ENCODE measurements at places on chromosomes 16 and 17.

DNA sequence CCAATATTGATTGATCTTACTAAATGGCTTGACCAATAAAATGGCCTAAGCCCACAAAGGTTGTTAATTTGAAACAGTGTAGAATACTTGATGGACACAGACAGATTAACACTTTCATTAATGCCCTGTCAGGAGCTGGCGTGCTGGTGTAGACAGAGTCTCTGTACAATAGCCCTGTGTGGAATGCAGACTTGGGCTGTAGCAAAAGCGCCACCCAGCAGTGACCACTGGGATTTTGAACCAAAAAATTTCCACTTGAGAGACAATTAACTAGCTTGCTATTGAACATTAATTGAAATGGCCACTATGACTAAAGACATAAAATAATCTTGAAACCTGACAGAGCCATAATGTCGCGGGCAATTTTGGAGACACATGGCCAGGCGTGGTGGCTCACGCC is 19.7 kb upstream of the GUCY2D start:
- DNase-seq, result no peak

DNA sequence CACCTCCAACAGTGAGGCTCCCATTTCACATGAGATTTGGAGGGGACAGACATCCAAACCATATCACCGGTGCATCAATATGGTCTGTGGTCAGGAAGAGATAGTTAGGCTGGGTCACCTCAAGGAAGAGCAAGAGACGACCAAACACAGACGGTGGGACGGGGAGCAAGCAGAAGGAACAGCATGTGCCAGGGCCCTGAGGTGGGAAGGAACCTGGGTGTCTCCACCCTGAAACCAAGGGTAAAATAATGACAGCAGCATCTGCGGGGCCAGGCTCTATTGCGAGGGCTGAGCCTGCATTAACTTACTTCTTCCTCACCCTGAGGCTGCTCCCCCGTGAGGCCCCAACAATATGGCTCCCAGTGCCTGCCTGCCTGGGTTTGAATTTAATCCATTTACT is 8.9 kb upstream of the PRSS21 start:
- no peak for DNase-seq

GRCh38 chr16:87216148-87216840 is 100.9 kb downstream of the C16orf95 start:
- DNase-seq, result no peak

GRCh38 chr17:2040942-2041560 is 771 bp upstream of the OVCA2 start:
- DNase-seq, result no peak

GRCh38 chr17:2172077-2172851 is 117.4 kb downstream of the HIC1 start:
- no peak for DNase-seq

DNA sequence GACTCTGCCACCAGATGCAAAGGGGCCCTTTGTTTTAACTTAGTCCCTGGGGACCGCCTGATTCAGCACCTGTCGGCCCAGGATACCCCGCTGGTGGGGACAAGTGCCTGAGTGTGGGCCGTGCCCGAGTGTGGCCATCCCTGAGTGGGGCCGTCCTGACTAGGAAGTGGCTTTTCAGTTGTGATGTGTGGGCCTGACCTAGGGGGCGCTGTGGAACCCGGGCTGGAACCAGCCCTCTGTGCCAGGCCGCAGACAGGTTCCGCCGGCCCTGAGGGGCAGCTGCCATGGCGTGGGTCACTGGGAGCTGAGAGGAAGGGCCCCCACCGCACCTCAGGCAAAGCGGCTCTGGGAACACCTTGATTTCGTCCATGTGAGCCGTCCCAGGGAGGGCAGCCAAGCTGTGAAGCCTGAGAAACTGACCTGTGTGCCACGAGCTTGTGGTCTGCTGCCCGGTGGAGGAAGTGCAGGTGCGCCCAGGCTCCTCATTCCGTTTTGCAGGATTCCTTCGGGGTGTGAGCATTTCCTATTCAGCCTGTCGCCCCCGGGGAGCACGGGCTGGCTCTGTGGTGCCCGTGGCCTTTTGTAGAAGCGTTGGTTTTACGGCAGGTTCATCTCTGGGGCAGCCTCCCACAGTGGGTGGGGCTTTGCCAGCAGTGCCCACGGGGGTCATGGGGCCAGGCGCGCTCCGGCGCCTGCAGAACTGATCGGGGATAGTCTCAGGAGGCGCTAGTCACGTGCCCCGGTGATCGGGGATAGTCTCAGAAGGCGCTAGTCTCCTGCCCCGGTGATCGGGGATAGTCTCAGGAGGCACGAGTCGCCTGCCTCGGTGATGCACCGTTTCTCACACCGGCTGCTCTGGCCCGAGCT is 5.3 kb downstream of the RPL13 start:
- no peak for DNase-seq

- no peak for DNase-seq
Observed at GRCh38 chr17:60862482-60862881, 184.8 kb downstream of the BCAS3 start.

GRCh38 chr17:13626703-13627102 is 25.0 kb upstream of the HS3ST3A1 start:
- DNase-seq, result no peak

GRCh38 chr17:45409659-45410076 is 23.0 kb downstream of the ARHGAP27 start:
- DNase-seq, result no peak

GRCh38 chr16:20339744-20340143 is 12.4 kb upstream of the GP2 start:
- no peak for DNase-seq

DNA sequence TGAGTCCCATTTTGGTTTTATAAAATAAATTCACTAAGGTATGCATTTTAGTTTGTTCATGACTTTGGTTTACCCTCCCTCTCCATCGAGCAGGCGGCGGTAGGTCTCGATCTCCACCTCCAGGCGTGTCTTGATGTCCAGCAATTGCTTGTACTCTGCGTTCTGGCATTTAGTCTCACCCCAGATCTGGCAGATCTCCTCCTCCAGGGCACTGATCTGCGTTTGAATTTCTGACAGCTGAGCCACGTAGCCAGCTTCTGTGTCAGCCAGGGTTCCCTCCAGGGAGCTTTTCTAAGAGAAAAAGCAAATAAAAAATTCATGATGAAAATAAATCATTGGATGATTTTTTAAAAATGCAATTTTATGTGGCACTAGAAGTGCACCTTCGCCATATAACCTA is 4.2 kb downstream of the KRT24 start:
- no peak for DNase-seq

GRCh38 chr17:6780886-6781285 is 4.9 kb downstream of the FBXO39 start:
- DNase-seq, result no peak

DNA sequence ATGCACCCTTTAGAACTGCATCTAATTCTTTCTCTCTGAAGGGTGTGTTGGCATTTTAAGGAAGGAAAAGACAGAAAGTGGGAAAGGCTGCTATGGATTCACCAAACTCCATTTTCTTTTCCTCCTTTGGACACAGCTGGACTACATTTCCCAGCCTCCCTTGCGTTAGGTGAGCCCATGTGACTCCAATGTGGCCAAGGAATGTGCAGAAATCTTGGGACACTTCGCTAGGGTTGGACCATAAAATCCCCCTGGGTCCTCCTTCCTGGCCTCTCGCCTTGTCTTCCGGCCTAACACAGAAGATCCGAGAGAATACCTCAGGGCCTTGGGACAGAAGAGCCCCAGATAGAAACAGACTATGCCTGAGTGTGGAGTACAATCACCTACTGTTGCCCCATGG is 56.3 kb downstream of the ABCC12 start:
- no peak for DNase-seq

DNA sequence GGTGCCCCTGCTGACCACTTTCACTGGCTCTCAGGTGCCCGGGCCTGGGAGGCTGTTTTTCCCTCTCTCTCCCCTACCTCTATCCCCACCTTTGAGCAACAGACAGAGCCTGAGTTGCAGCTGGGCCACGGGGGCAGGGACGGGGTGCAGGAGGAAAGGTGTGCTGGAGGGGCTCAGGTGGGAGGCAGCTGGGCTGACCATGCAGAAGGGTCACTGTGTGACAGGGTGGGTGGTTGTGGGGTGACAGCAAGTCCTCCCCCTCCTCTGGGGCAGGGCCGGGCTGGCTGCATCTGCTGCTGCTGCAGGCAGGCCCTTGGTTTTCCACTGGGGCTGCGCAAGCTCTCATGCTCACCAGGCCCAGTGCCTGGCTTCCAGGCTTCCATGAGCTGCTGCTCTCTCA is 6.6 kb downstream of the ZNF319 start:
- DNase-seq, result no peak

DNA sequence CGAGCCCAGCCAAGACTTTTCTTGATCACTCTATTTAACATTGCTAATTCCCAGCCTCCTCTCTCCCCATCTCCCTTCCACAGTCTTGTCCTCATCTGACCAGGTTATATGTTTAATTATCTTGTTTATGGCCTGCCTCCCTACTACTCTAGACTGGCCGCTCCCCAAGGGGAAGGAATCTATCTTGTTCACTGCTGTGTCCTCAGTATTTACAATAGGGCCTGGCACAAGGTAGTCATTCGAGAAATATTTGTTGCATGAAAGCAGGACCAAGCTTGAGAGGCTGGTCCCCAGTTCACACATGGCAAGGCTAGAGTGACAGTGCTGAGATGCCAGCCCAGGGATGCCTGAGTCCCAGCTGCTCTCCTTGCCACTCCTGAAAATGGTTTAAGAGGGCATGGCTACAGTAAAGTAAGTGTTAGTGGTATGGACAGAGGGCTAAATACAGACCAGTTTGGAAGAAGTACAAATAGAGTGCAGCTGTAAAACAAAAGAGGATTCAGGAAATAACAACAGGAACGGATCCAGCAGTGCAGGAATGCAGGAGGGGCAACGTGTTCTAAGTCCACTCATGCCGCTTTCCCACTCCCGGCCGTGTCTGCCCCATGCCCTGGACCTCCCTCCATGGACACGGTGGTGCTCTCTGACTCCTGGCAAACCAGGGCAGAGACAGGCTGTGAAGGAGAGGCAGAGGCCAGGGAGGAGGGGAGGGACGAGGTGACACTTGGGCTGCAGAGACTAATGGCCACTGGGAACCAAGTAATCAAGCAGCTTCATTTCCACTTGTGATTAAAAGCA is 65.6 kb downstream of the TOM1L2 start:
- DNase-seq, result no peak

GRCh38 chr17:49525831-49526741 is 31.0 kb downstream of the NGFR start:
- DNase-seq, result no peak

- DNase-seq, result no peak
Observed at GRCh38 chr16:69833357-69834282, 71.5 kb downstream of the WWP2 start.

- DNase-seq, result peak; percentile 83
Observed at GRCh38 chr16:57576429-57576870, 34.0 kb downstream of the ADGRG5 start.

DNA sequence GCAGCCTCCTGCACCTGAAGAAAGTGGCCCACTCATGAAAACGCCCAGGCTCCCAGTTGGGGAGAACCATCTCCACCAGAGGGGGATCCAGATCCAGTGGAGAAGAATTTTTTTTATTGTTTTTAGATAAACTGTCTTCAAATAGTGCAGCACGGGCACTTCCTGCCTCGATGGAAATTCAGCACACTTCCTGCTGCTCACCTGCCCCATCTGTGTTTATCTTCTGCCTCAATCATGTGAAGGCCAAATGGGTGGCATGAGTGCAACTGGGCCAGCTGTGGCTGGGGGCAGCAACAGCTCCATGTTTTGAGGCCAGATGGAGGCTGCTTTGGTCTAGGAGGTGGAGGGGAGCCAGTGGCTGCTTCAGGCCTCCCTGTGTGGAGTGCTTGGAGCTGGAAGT is 75.9 kb upstream of the WSB1 start:
- DNase-seq, result no peak

DNA sequence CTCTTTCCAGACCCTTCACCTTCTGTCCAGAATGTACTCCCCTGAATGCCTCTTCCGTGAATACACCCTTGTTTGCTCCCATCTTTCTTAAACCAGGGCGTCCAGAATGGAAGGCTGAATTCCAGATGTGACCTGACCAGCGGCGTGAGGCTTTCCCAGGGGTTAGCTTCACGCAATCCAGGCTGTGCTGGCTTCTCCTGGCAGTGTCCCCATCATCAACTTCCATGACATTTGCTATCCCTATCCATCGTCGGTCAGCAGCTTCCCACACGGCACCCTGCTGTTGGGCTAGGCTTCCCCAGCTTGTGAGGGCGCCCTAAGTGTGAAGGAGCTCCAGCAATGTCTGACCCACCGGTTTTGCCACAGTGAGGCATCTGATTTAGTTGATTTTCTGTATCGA is 339.8 kb upstream of the TNRC6C start:
- DNase-seq, result no peak

DNA sequence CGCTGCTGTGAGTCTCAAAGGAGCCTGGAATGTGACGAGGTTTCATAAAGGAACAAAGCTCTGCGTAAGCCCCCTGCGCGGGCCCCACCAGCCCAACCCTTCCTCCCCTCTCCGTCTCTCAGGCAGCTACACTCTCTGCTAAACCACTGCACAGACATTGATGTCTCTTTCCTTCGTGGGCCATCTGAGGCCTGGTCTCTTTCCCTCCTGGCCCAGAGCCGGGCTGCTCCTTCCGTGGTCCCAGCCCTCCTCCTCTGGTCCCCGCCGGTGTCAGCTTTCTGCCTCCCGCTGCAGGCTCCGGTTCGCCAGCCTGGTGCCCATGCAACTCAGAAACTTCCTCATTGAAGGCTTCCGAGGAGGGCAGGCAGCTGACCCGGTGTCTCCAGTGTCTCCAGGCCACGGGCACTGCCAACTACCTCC is 7.4 kb downstream of the SCARF1 start:
- no peak for DNase-seq

- no peak for DNase-seq
Observed at GRCh38 chr16:53022374-53022773, 30.3 kb downstream of the CHD9NB start.

DNA sequence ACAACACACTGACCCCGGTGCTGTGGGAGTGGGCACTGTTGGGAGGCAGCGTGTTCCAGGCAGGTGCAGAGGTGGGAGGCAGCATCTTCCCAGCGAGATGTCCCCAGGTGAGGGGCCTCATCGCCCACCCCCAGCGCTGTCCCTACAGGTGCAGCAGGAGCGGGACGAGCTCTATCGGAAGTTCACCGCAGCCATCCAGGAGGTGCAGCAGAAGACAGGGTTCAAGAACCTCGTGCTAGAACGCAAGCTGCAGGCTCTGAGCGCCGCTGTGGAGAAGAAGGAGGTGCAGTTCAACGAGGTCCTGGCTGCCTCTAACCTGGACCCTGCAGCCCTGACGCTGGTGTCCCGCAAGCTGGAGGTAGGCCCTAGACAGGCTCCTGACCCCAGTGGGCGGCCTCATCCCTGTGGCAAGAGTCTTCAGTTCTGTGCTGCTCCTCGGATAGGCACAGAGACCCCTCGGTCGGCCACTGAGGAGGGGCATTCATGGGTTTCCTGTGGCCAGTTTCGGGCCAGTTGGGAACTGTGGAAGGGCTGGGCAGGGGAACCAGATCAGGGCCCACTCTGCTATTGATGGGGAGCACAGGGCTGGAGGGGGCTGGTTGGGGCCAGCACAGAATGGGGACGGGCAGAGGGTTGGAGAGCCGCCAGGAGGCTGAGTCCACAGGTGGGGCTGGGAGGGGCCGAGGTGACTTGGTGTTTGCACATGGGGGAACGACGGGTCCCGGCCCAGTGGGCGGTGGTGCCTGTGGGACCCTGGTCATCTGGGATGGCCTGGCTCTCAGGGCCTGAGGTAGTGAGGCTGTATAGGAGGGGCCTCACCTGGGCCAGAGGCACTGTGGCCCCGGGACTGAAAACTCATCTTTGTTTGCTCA is 21.1 kb upstream of the DBNDD1 start:
- no peak for DNase-seq

- no peak for DNase-seq
Observed at GRCh38 chr16:6837722-6838121, 494.9 kb upstream of the RBFOX1 start.

GRCh38 chr17:45889579-45889978 is 4.8 kb upstream of the MAPT start:
- DNase-seq, result no peak

All from stimulated activated CD8-positive, alpha-beta memory T cell treated with anti-CD3 and anti-CD28 coated beads, Interleukin-4, amount 100 ng/mL, for 4 hours (primary cell).